Cardiac septum (tissue), 1 donor: ENCODE measurements at places on chromosomes 7 and 10.

DNA sequence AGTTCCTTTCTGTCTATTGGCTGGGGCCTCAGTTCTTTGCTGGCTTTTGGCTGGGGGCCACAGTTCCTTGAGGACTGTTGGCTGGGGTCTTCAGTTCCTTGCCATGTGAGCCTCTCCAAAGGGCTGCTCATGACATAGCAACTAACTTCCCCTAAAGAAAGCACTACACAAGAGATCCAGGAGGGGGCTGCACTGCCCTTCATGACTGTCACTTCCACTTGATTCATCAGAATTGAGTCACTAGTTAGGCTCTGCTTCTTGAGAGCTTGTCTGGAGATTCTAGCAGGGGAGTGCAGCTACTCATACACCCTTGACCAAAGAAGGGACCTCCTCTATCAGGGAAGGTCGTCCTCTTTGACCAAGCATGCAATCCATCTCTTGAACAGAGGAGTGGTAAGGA, 38.0 kb upstream of the MKX start:
- no peak for DNase-seq

DNA sequence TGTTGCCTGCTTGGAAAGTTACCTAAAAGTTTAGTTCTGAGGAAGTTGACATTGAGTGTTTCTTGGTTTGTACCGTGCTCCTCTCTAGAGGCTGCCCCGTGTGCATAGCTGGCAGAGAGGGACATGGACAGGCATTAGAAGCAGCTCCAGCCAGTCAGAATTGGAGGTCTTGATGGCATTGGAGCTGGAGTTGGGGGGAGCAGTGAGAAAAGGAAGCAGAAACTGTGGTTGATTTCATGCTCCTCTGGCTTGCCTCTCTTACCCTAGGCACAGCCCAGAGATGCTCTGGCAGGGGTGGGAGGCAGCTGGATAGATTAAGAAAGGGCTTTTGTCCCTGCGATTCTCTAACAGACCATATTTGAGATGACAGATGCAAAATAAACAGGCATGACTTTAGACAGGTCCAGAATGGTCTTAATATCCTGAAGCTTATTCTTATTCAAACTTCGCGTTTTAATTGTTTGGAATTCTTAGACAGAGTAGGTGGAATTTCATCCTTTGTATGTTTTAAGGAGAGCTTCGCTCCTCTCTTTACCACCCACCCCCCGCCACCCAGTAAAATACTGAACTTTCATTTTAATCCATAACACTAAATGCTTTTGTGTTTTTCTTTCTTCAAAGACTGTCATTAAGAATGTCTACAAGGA, 73.5 kb upstream of the GLCCI1 start:
- no peak for DNase-seq

DNA sequence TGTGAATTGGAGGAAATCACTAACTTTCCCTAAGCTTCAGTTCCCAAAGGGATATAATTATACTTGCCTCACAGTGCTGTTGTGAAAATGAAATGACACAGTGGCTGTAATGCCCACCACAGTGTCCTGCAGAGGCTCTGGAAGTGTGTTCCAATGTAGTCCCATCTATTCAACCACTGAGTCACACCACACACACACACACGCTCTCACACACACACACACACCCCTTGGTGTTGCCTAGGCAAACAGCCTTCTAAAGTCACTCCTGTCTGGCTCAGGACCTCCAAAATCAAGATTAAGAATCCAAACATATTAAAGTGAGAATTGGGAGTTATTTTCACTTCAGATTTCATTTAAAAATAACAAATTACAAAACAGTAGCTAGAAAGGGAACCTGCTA, 73.3 kb downstream of the NRCAM start:
- DNase-seq = no peak

DNA sequence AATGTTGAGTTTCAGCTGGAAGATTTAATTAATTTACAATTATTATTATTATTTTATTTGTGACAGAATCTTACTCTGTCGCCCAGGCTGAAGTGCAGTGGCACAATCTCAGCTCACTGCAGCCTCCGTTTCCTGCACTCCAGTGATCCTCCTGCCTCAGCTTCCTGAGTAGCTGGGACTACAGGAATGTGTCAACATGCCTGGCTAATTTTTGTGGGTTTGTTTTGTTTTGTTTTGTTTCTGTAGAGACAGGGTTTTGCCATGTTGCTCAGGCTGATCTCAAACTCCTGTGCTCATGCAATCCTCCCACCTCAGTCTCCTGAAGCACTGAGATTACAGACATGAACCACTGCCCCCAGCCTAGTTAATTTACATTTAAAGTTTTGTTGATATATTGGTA, 93.8 kb upstream of the MEOX2 start:
- DNase-seq = no peak

DNA sequence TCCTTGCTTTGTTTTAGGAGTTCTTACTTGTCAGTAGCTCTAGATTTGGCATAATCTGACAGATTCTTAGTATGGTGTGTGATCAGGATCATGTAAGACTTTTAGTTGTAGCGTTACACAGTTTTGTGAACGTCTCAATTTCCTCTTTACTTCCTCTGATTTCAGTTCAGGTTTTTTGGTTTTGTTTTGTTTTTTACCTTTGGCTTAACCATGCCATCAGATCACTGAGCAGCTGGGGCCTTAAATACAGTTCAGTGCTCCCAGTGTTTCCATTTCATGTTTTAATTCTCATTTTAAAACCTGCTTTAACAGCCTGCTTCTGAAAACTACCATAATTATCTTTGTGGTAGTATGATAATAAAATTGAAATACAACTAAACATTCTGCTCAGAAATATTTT, 27.2 kb upstream of the ARMS2 start:
- DNase-seq = no peak
